NCI-H1092 (cell line): ENCODE measurements at places on chromosomes 4 and X.
A peak's percentile ranks its signal among the peaks of the same experiment; 100 is the strongest.

- DNase-seq, result no peak
These were observed 509 bp upstream of the USP11 start for GRCh38 chrX:47232197-47232802.

GRCh38 chrX:14590693-14591424 is 61.5 kb downstream of the GLRA2 start:
- no peak for DNase-seq

DNA sequence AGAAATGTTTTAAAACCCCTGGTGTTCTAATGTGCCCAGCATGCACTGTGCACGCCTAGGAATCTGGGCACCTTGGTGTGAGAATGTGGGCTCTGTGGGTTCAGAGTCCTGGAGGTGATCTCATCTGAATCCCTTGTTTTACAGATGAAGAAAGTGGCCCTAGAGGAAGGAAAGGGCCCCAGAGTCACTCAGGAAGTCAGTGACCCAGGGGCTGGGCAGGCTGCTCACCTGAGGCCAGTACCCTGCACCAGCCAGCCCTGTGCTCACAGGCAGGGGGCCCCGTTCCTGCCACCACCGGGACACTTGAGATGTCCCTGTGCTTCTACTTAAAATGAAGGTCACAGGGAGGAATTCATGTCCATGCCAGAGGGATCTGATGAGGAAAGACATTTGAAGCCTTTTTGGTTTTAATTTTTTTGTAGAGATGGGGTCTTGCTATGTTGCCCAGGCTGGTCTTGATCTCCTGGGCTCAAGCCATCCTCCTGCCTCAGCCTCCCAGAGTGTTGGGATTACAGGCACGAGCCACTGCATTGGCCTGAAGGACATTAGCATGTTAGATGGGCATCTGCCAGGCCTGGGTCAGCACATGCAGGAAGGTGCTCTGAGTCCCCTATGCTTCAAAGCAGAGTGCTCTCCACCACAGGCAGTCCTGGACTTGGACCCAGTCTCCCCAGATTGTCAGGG is 7.4 kb upstream of the S100P start:
- no peak for DNase-seq

DNA sequence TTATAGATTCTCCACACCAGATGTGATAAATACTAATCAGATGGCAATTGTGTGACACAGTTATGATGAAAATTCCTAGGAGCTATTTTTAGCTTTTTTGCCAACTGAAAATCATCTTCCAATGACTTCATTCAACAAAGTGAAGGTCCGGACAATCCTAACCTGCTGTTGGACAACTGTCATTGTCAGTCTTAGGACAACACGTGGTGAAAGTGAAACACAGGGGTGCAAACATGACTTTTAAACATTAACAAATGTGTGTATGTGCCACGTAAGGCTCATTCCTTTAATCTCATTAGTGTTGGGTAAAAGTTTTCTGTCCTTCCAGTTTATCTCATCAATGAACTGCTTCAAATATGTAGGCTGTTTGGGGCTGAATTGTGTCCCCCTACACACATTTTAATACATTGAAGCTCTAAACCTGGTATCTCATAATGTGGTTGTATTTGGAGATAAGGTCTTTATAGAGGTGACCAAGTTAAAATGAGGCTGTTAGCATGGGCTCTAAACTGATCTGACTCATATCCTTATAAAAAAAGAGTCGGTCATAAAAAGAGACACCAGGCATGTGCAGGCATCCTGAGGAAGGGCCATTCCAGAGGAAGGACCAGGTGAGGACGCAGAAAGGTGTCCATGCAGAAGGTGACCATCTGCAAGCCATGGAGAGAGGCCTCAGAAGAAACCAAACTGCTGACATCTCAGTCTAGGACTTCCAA is 41.2 kb upstream of the SMAD1 start:
- DNase-seq, result no peak

- DNase-seq, result no peak
These were observed 1489.4 kb downstream of the RAPGEF2 start for GRCh38 chr4:160592258-160592657.

DNA sequence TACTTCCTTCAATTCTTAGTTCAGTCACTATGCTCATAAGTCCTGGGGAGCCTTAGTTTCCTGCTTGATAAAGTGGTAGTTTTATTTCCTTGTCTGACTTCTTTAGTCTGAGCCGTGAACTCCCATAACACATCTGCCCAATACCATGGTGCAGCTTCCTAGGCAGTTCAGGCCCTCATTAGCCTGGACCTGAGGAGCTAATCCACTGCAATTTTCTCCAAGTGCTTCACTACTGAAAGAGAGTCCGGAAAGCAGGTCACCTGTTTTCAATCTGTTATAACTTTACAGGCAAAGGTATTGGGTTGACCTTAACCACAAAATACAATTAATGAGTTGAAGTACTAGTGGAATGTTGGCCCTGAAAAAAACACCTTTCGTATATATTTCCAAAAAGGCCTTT is 245.4 kb upstream of the BOD1L1 start:
- DNase-seq, result no peak

GRCh38 chrX:10108288-10108687 is 48.5 kb upstream of the CLCN4 start:
- DNase-seq, result no peak

DNA sequence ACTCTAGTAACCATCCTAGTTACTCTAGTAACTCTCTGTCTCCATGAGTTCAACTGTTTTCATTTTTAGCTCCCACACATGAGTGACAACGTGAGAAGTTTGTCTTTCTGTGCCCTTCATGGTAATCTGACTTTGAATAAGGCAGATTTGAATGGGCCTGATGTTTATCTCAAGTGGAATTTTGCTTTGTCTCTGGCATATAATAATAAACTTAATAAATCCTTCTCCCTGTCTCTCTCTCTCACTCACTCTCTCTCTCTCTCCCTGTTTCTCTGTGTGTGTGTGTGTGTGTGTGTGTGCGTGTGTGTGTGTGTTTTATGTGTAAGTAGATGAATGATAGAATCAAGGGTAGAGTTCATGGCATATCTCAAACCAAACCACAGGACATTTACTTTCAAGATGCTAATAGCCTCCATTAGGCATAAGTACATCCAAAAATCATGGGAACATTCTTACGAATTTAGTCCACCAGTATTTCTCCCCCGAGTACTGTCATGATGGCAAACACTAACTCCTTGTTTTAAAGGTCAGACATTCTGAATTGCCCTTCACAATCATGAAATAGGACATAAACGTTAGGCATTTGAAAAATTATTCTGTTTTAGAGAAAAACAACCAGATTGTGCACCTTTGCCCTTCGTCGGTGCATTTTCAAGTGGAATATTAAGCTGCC is 193.1 kb downstream of the SPATA18 start:
- DNase-seq, result peak; percentile 44

DNA sequence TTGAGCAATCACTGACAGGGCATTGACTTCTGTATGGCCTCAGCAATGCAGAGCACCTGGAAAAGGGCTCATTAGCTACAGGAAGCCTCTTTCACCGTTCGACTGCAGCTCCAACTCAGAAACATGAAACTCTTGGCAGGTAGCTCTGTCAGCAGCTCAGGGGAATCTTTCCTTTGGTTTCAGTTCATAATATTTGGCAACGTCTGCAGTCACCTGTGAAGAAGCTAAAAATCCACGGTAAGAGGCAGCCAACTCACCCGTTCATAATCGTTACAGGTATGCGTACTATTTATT is 354.9 kb downstream of the CAMK2D start:
- DNase-seq, result peak; percentile 53

DNA sequence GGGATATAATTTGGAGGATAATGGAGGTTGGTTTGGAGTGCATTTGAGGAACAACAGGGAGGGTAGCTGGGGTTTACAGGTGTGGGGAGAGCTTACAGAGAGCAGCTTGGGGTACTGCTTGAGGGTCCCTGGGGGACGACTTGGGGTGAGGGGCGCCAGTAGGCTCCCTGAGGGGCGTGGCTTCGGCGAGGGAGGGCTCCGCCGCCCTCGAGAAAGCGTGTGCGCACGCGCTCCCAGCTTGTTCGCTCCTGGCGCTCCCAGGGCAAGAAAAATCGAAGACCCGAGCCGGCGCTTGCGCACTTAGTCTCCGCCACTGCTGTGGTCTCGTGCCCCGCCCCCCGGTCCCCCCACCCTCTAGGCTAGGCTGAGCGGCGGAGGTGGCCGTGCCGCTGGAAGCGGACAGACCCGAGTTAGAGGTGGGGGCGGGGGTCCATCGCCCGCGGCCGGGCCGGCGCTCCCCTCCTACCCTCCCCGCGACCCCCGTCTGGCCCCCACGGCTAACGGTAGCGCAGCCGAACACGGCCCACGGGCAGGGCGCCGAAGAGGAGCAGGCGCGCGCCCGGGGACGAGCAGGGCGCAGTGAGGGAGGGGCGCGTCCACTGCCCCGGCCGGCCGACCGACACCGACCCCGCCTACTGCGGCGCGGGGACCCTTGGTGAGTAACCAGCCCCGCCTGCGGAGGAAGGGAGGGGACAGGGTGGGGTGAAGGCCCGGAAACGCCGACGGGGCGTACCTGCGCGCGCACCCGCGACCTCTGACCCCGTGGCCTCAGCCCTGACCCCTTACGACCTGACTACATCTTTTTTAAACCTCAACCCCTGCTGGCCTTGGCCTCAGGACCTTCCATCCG is 5.4 kb upstream of the CCDC120 start:
- DNase-seq, result peak; percentile 89

- no peak for DNase-seq
These were observed 289.0 kb downstream of the STIM2 start for GRCh38 chr4:27149541-27150212.

- no peak for DNase-seq
These were observed 245.3 kb downstream of the BCOR start for GRCh38 chrX:39852491-39852890.

DNA sequence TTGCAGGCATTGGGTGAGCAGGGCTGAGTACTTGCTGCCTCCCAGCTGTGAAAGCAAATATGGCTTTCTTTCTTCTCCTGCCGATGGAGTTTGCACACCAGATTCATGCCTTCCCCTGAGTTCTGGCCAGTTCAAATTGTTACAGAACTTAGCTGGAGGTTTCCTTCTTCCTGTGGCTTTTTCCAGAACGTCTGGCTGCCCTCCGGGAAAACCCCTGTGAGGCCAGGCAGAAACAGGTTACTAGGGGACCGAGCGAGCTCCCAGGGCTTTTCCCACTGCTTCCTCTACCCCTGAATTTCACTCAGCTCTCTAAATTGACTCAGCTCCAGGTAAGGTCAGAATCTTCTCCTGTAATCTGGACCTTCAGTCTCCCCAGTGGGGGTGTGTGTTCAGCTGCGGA is 482.4 kb downstream of the C4orf33 start:
- DNase-seq, result no peak

DNA sequence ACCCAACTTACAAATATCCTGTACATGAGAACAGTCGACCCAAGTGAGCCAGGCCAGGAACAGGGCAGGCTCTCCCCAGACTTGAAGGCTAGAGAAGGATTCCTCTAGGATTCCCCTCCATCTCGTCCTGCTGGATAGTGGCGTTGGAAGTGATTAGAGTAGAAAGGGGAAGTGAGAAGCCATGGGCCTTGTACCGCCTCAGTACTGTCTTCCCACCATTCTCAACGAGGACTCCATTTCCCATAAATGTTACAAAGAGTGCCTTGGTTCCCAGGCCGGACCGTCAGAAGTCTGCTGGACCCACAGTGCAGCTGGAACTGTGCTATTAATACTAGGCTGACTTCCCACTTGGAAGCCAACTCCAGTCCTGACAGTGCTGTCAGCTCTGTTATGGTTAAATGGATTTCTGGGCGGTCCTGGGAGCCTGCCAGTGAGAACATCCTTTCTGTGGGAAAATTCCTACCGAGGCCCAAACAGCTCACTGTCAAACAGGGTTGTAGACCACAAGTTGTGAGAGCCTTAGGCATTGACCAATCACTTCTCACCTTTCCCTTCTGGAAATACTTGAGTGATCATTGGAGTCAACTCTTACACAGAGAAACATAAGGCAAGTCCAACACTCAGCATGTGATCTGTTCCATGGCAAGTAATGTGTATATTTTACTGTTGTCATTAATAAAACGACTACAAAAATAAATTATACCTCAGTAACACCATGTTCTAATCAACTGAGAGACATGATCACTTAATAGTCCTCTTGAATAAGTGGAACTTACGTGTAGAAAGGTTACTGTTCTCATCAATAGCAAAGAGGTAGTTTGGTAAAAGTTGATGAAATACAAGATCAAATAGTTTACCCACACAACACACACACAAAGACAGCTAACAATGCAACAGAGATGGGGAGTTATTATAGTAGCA is 58.4 kb downstream of the AMELX start:
- DNase-seq, result no peak

DNA sequence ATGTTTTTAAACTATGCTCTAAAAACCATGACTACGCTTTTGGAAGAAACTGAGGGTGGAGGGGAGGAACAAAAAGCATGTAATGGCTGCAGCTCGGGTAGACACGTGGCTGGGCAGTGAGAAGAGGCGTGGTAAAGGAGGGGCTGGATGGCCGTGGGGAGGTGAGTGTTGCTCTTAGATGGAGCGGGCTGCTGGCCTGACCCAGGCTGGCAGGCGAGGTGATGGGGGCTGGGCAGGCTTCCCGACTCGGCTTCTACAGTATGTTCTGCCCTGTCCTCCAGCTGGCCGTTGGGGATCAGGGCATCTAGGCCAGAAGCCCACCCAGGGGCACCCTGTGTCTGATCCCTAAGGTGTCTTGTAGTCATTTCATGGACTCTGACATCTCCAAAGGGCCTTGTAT is 60.7 kb downstream of the EFHC2 start:
- DNase-seq, result no peak

GRCh38 chr4:53476232-53477037 is 99.0 kb downstream of the FIP1L1 start:
- DNase-seq, result no peak

DNA sequence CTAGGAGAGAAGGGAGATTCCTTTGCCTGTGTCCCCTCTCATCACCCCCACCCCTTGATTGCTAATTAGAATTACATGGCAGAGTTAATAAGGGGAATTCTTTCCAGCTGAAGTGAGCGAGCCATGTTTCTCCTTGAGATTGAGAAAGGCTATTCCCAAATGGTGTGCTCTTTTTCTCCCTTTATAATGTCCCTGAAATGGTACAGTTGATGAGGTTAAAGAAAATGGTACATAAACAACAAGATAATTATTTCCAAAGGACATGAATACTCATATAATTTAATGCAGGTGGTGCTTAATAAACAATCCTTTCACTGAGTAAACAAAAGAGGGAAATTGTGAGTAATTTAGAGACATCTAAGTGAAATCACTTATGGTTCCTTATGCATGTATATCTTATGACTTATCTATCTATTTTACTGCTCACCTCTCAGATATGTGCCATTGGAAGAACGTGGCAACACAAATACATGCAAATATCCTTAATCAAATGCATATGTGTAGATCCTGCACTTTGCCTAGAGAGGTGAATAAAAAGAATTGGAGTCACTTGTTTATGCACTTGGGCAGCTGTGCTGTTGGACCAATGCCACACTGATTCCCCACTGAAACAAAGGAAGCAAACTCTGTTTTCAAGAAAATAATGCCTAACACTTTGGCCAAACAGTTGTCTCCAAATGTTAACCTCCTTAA is 106.6 kb upstream of the WDR44 start:
- no peak for DNase-seq

GRCh38 chr4:62087706-62088105 is 887.6 kb downstream of the ADGRL3 start:
- DNase-seq, result no peak

- no peak for DNase-seq
These were observed 54.3 kb downstream of the LRBA start for GRCh38 chr4:150960818-150961217.

- DNase-seq, result peak; percentile 63
These were observed 61.9 kb downstream of the TMEM150C start for GRCh38 chr4:82499738-82500434.

- peak; percentile 50 for DNase-seq
These were observed 48.9 kb upstream of the AADAT start for GRCh38 chr4:170138580-170139194.

GRCh38 chrX:132750331-132751062 is 207.9 kb downstream of the HS6ST2 start:
- DNase-seq, result no peak
